ENCODE measurements at places on chromosomes 12 and 14. TPM values are rescaled to one million over a fixed set of nuclear protein-coding genes. Genes with fewer than 3 reads are reported as not detected.

Gene RERG
- not detected for total RNA-seq

Gene SRGAP1
- 0.92 TPM for total RNA-seq

Gene EXOC3L4
- 0.21 TPM for total RNA-seq

Gene NUP37
- total RNA-seq, result 73.8 TPM

Gene CCDC38
- not detected for total RNA-seq

All from H7 (cell line).